ENCODE measurements at places on chromosomes 11 and 22.

DNA sequence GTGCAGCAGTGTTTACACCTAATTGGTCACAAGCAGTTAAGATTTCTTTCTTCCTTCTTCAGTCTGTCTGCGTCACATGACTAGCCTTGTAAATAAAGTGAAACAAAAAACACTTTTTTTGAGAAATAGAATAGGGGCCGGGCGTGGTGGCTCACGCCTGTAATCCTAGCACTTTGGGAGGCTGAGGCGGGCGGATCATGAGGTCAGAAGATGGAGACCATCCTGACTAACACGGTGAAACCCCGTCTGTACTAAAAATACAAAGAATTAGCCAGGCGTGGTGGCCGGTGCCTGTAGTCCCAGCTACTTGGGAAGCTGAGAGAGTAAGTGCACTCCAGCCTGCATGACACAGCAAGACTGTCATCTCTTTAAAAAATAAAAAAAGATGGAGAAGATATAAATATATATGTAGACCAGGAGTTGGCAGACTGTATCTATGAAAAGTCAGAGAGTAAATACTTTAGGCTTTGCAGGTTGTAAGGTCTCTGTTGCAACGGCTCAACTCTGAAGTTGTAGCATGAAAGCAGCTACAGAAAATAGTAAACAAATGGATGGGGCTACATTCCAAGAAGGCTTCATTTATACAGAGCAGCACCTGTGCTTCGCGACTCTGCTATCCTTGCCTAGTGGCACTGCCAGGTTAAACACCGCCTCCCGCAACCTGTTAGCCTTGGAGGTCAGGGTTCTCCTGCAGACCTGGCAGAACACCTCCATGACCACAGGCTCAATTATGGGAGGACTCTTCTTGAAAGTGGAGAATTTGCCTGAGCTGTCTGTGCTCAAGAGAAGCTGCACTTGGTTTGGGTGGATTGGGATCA lies 55.9 kb downstream of the PPP6R2 start:
- H3K4me1 ChIP-seq: peaks cover 29% of the 10 kb centered on the region
- no peaks in the 10 kb centered on the region for H3K27me3 ChIP-seq
- DNase-seq: no peak
- H3K27ac ChIP-seq: peak overlapping the region; percentile 69

GRCh38 chr11:104075706-104076105 lies 39.3 kb downstream of the DDI1 start:
- H3K27ac ChIP-seq: no peak overlapping the region
- no peak overlapping the region for H3K4me3 ChIP-seq
- no peak for DNase-seq
- no peaks in the 10 kb centered on the region for H3K4me1 ChIP-seq
- H3K36me3 ChIP-seq: no peaks in the 10 kb centered on the region

DNA sequence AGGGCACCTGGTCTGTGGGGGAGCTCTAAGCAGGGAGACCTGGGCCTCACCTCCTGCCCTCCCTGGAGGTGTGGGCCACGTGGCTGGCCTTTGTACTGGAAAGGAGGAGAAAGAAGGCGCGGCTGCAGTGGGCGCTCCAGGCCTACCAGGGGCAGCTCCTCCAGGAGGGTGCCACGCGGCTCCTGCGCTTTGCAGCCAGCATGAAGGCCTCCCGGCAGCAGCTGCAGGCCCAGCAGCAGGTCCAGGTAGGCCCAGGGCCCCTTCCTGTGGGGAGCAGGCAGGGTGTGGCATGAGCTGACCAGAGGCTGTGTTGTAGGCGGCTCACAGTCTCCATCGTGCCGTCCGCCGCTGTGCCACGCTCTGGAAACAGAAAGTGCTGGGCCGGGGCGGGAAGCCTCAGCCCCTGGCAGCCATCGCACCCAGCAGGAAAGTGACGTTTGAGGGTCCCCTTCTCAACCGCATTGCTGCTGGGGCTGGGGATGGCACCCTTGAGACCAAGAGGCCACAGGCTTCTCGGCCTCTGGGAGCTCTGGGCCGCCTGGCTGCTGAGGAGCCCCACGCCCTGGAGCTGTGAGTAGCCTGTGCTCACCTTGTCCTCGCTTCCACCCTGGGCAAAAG lies 48.6 kb downstream of the PISD start:
- no peak overlapping the region for H3K27ac ChIP-seq
- no peaks in the 10 kb centered on the region for H3K27me3 ChIP-seq
- H3K36me3 ChIP-seq: peaks cover 39% of the 10 kb centered on the region
- no peak for DNase-seq
- H3K4me3 ChIP-seq: no peak overlapping the region

DNA sequence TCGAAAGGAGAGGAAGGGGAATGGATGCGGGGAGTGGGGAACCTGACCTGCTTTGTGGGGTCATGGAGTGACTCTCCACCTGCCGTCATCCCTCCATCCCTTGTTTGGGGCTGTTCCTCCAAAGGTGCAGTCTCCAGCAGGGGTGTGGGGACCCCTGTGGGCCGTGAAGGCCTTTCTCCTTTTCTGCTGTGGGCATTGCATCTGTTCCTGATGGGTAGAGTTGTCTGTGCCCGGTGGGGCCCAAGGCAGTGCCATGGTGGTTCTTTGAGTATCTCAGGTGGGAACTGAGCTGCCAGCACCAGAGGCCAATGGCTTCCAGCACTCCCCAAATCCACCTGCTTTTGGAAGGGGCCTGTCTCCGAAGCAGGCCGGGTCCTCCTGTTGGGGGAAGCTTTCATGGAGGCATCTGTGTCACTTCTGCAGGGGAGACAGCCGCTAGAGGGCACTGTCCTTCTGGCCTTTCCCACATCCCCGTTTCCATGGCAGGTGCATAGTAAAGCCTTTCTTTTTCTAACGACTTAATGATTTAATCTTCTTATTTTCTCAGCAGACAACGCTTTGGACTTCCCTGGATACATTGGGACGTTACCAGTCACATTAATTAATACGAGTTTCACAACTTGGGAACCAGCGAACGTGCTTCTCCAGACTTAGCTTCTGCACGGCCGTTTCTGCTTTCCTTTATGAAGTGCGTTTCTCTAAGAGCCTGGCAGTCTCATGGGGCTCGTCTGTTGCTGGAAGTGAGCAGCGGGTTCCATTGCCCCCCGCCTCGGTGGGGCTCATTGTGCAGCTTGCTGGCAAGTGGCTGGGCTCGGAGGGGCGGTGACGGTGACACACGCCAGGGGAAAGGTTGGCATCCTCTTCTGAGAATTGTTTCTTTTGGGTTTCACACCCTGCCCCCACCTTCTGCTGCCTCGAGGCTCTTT lies 57.1 kb downstream of the PARVB start:
- no peak overlapping the region for H3K4me3 ChIP-seq
- peak; percentile 86 for DNase-seq
- H3K27ac ChIP-seq: no peak overlapping the region
- peaks cover 5% of the 10 kb centered on the region for H3K36me3 ChIP-seq

- H3K36me3 ChIP-seq: no peaks in the 10 kb centered on the region
- H3K4me1 ChIP-seq: no peaks in the 10 kb centered on the region
- peak; percentile 93 for DNase-seq
- H3K4me3 ChIP-seq: no peak overlapping the region
- no peak overlapping the region for H3K27ac ChIP-seq
Observed at GRCh38 chr11:75204685-75205563, 35.6 kb upstream of the TPBGL start.

- H3K27me3 ChIP-seq: no peaks in the 10 kb centered on the region
- no peak overlapping the region for H3K27ac ChIP-seq
- no peaks in the 10 kb centered on the region for H3K36me3 ChIP-seq
- H3K4me1 ChIP-seq: no peaks in the 10 kb centered on the region
- no peak overlapping the region for H3K4me3 ChIP-seq
Observed at GRCh38 chr11:69877235-69877634, 58.0 kb upstream of the FGF3 start.

GRCh38 chr22:44391481-44392445 lies 79.0 kb upstream of the SHISAL1 start:
- no peaks in the 10 kb centered on the region for H3K4me1 ChIP-seq
- peaks cover 10% of the 10 kb centered on the region for H3K27me3 ChIP-seq
- no peak for DNase-seq
- no peaks in the 10 kb centered on the region for H3K36me3 ChIP-seq
- H3K4me3 ChIP-seq: no peak overlapping the region

GRCh38 chr11:119691020-119691666 lies 37.9 kb downstream of the NECTIN1 start:
- no peak overlapping the region for H3K4me3 ChIP-seq
- no peaks in the 10 kb centered on the region for H3K36me3 ChIP-seq
- peaks cover 2% of the 10 kb centered on the region for H3K27me3 ChIP-seq
- H3K27ac ChIP-seq: no peak overlapping the region
- DNase-seq: peak; percentile 71

- DNase-seq: no peak
- H3K36me3 ChIP-seq: peaks cover 31% of the 10 kb centered on the region
- peaks cover 13% of the 10 kb centered on the region for H3K4me1 ChIP-seq
- no peaks in the 10 kb centered on the region for H3K27me3 ChIP-seq
Observed at GRCh38 chr11:111836162-111836561, 35.2 kb downstream of the ALG9 start.
